ENCODE measurements at places on chromosomes 3 and 15. TPM values are rescaled to one million over a fixed set of nuclear protein-coding genes. Genes with fewer than 3 reads are reported as not detected.

- DNase-seq = peak; percentile 58
These were observed at the start of gene FAM107A for GRCh38 chr3:58577269-58577821. FAM107A (minus strand) TSS chr3:58577391; CDS start chr3:58569860, 7,531 bp downstream.

DNA sequence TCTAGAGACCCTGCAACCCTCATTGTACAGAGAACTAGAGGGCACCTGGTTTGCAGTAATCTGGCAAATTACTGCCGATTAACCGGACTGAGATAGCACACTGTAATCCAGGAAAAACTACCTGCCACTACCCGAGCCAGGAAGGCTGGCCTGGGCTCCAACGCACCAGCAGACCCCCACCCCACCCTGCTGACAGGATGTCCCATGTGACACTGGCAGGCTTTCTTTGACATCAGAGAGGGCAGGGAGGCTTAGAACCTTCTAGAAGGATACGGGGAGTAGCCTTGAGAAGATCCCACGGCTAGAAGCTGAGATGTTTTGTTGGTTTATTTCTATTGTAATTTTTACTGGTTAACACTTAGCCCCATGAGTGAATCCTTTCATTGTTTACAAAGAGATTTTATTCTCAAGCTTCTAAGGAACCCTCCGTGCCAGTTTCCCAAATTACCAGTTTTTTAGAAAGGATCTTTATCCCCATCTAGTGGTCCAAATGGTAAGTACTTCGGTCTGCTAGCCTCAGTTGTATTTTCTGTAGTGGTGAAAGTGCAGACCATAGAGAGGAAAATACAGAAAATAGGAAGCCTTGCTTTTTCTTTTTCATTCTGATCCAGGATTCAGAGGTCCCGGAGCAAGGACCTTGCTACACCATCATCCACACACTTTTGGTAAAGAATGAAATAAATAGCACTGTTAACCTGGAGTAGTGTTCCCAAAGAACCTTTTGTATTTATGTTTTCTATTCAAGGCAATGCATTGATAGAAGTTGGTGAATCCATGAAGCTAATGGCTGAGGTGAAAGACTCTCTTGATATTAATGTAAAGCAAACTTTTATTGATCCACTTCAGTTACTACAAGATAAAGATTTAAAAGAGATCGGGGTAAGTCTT lies 81.9 kb upstream of the ADAMTSL3 start:
- DNase-seq = no peak

DNA sequence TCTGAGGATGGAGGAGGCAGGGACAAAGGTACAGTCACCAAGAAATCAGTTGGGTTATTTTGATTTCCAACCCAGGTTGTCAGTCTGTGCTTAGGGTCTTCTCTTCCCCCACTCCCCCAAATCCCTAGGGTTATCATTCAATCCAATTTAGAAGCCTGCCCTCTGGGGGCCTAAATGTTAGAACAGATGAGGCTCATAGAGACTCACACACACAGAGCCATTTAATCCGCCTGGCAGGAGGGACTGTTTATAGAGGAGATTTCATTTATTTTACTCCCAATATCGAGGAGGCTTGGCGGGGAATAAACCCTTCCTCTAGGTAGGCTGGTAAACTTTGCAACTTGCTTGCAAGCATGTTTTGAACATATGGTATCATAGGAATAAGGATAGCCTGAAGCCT lies 52.8 kb downstream of the RHCG start:
- DNase-seq = no peak

- DNase-seq = no peak
These were observed 9.2 kb downstream of the DAPK2 start for GRCh38 chr15:64037116-64037515.

DNA sequence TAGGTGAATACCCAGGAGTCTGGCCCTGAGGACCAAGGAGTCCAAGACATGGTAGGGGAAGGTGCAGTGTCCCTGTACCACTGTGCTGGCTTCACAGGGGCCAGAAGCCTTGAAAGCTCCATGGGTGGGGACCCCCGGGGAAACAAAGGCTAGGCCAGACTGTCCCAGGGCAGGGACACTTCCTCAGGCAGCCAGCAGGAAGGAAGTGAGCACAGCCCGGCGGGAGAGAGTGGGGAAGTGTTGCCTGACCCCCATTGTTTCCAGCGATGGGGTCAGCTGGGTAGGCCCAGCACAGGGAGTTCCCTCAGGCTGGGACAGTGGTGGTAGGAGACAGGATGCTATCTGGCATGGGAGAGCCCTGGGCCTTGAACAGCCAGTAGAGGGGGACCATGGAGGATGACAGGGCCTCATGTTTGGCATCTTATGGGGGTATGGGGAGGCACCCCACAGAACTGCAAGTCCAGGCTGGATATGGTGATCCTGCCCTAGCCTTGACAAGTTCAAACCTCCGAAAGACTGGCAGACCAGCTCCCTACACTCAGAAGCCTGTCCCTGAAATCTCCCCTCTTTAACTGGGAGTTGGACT lies 1.2 kb upstream of the HYAL2 start:
- no peak for DNase-seq

The TMEM212 gene
- total RNA-seq = not detected

All from tibial nerve (tissue), 4 donors.